Thoracic aorta (tissue), 2 donors: ENCODE measurements at places on chromosomes 3 and 15.

DNA sequence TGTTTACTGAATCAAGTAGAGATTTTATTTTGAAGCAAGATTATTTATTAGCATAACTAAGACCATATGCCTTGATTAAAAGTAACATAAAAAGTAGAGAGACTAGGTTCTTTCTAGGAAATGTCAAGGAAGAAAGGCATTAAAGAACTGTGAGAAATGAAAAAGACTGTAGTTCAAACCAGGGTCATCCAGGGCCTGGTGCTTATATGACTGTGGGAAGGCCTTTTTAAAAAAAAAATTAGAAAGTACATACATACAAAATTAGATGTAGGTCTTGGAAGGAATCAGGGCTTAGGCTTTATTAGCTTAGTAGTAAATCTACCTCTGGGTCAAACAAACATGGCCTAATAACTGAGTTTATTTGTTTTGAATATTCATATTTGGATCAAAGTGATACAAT is 173.9 kb upstream of the TBL1XR1 start:
- DNase-seq = no peak

- no peak for DNase-seq
Observed at GRCh38 chr15:62853114-62853840, 189.3 kb upstream of the TPM1 start.

- DNase-seq = no peak
Observed at GRCh38 chr3:16236856-16237393, 27.8 kb downstream of the DPH3 start.

GRCh38 chr15:90400005-90400758 is 12.1 kb downstream of the IQGAP1 start:
- DNase-seq = no peak

GRCh38 chr3:32347343-32348125 is 44.1 kb upstream of the CMTM7 start:
- DNase-seq = no peak

GRCh38 chr3:17874636-17875035 is 132.2 kb upstream of the TBC1D5 start:
- no peak for DNase-seq

GRCh38 chr3:16338999-16339398 is 74.0 kb downstream of the OXNAD1 start:
- DNase-seq = peak; percentile 25

DNA sequence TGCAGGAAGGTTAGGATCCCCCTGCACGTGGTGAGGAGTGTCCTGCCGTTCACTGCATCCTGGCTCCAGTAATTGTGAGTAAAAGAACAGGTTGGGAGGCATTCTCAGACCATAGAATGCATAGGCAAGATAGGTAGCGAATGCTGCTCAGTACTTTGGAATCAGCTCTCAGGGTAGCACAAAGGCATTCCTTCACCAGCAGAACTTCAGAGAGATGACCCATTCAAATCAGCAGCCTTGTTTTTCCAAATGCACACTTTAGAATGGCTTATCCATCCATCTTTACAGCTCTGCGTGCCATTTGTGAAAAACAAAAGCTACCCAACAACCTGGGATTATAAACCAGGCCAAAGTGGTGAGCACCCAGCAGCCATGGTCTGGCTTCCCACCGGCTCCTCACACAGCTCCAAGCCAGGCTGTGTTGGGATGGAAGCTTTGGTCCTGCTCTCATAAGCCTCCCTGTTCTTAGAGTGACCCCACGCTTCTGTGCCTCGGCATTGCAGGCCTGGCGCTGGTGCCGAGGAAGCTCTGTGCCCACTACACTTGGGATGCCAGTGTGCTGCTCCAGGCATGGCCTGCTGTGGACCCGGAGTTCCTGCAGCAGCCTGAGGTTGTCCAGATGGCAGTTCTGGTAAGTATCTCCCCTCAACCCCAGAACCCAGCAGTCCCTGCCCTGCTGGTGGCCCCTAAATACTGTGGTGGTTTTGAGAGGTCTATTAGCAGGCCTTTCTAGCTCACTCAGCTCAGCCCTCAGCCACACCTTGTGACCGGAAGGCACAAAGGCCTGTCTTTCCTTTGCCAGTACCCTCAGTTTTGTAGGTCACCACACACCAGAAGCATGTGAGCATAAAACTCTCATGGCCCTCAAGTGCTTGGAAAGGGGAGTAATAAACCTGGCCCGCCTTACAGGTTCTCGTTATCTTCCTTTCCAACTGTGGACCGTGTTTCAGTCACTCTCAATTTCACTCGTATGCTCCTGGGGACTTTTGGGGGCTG is 52.9 kb upstream of the LIMD1 start:
- no peak for DNase-seq
